ENCODE measurements at places on chromosomes 12 and 14. TPM values are rescaled to one million over a fixed set of nuclear protein-coding genes. Genes with fewer than 3 reads are reported as not detected.

DNA sequence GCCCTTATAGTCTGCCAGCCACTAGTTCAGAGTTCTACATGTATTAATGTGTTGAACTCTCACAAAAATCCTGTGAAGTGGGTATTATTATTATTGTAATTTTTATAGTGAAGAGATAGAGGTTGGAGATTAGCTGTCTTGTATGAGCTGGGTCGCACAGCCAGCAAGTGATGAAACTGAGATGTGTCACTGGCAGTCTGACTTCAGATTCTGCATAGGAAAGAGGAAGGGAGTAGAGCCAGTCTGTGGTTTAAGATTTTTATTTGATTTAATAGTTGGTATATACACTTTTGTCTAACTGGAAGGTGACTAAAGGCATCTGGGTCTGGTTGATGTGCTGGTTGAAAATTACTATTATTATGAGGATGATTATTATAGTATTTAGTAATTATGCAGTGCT is 5.8 kb upstream of the FRS2 start:
- DNase-seq = no peak

DNA sequence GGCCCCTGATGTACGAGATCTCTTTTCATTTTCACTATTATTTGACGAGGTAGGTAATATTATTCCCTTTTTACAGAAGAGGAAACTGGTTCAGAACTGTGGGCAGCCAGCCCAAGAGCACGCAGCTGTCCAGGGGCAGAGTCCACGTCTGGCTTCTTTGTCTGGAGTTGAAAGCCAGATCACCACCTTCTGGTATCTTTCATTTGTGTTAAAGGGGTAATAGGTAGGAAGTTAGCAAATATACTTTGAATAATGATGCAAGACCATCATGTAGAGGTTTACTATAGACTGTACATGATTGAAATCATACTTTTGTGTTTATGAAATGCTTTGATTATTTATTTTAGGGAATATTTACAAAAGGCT is 144.1 kb upstream of the AMIGO2 start:
- DNase-seq = no peak

DNA sequence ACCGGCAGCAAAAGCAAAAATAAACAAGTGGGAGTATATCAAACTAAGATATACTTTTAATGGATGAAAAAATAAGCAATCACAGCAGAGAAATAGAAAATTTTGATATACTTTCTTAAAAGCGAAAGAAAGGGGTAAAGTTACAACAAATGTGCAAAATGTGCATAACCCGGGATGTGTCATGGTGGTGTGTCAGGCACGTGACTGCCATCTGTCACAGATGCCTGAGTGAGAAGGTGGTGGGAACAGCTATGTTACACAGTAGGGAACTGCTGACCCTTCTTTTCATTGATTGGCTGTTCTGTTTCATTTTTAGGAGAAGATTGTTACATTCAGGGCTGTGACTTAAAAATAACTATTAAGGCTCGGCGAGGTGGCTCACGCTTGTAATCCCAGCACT is 168.1 kb upstream of the PELI2 start:
- DNase-seq = no peak

- no peak for DNase-seq
Measured at GRCh38 chr12:114096461-114096860, 130.3 kb upstream of the RBM19 start.

DNA sequence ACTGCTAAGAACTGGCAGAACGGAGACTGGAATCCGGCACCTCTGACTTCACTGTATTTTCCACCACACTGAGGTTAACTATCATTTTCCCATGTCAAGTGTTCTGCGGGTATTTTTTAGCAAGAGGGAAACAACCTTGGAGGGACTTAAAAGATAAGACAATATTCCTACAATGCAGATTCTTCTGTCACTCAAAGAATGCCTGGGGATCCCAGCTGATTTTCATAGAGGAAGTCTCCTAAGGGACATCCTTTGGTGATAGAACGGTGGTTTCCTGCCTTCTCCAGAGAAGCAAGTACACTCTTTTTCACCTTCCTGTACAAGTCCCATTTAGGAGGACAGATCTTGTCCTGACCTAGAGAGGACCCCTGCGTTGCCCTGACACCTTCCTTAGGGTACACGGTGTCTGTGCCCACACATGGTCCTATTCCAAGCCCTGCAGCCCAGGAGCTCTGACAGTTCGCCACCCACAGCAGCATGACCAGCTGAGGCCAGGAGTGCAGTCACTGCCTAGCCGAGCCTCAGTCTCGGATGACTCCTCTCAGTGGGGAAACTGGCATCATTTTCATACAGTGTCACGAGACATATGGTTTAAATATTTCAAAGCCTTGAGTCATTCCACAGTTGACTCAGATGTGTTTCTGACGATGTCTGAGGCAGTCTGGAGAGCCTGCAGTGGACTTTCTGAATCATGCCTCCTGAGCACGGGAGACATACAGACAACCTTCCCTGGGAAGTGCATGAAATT is 181.3 kb upstream of the FKBP4 start:
- no peak for DNase-seq

OR6C2 gene
- polyA plus RNA-seq = not detected

RHOJ gene
- 6.0 TPM for polyA plus RNA-seq
